Activated T-helper 1 cell treated with Interleukin-2 at 50 U/mL for 16 hours (primary cell): ENCODE measurements at places on chromosomes 13 and 19.

DNA sequence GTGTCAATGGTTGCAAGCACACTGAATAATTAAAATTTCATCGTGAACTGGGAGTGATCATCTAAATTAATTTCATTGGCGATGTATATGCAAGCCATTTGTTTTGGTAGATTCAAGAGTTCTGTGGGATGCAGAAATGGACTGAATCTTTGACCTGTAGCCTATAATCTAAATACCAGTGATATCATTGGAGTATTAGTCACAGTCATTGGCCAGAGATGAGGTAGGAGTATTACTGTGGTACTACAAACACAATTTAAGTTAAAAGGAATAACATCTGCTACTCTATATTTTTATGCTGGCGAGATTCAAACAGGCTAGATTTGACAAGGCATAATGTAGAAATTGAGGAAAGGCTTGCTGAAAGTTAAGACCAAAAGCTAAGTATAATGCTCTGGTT lies 14.0 kb downstream of the FRY start:
- DNase-seq, result no peak

- no peak for DNase-seq
These were observed 166.4 kb downstream of the EFNB2 start for GRCh38 chr13:106369091-106369490.

DNA sequence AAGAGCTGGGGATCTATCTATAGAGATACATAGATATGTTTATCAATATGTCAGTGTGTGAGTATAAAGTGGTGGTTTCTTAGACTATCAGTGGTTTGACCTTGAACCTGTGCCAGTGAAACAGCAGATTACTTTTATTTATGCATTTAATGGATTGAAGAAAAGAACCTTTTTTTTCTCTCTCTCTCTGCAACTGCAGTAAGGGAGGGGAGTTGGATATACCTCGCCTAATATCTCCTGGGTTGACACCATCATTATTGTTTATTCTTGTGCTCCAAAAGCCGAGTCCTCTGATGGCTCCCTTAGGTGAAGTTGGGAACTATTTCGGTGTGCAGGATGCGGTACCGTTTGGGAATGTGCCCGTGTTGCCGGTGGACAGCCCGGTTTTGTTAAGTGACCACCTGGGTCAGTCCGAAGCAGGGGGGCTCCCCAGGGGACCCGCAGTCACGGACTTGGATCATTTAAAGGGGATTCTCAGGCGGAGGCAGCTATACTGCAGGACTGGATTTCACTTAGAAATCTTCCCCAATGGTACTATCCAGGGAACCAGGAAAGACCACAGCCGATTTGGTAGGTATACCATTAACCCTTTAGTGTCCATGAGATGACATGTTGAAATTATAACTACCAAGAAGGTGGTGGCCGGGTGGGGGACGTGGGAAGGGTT lies 880 bp downstream of the FGF9 start:
- no peak for DNase-seq

- DNase-seq, result no peak
These were observed 347.4 kb downstream of the FGF9 start for GRCh38 chr13:22018076-22018835.

- no peak for DNase-seq
These were observed 711 bp upstream of the MIPEP start for GRCh38 chr13:23889615-23890607.

DNA sequence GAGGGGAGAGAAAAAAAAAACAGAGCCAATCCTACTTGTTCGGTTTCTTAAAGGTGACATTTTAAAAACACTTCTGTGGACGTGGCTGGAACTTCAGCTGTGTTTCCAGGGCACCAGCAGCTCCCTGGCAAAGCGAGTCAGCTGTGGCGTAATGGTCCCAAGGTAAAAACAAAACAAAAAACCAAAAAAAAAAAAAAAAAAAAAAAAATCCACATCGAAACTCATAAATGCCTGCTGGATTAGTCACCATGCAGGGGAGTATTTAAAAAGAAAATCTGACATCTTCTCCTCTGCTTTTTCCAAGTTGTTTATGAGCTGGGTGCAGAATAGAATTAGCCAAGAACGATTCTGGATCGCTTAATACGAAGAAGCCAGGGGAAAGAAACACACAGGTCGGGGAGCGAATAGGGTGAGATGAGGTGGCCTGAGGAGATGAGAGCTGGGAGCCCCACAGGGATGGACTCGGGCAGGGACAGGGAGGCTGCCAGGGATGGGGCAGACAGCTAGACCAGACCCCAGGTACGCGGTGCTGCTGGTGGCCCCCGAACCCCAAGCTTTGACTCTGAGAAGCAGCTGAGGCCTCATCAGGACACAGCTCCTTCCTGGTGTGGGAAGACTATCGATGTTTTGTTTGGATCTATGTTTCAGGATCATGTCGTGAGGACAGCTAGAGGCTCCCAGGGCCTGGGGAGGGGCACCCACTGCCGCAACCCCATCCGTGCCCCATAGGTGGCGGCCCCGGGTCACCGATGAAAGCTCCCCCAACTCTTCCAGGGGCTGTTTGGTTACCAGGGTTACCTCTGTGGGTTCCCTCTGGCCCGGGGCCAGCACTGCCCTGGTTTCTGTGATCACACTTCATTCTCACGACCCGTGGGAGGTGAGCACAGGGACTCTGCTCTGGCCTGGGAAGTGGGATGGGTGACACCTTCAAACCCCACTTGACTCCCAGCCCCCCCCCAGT lies 3.1 kb upstream of the CTXN1 start:
- peak; percentile 46 for DNase-seq

GRCh38 chr19:8363803-8364771 lies at the start of gene ANGPTL4:
Gene ANGPTL4 (plus strand): TSS chr19:8364155. CDS start chr19:8364322, 167 bp downstream.
- DNase-seq, result no peak

DNA sequence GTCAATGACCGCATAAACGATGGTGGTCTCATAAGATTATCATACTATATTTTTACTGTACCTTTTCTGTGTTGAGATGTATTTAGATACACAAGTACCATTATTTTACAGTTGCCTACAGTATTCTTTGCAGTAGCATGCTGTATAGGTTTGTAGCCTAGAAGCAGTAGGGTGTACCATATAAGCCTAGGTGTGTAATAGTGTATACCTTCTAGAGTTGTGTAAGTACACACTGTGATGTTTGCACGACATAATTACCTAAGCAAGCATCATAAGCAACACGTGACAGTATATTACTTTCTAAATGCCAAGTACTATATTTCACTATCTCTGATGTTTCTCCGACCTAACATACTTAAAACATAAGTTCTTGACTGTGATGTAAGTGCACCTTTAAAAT lies 2.7 kb downstream of the LPAR6 start:
- DNase-seq, result no peak
